ENCODE measurements at places on chromosomes 12 and 14. TPM values are rescaled to one million over a fixed set of nuclear protein-coding genes. Genes with fewer than 3 reads are reported as not detected.

RIN3 gene
- 5.0 TPM for total RNA-seq

KANSL2 gene
- total RNA-seq: 17.8 TPM

STAC3 gene
- not detected for total RNA-seq

TMEM116 gene
- total RNA-seq: 1.1 TPM

GALNT9 gene
- total RNA-seq: 2.1 TPM
